ENCODE measurements at places on chromosomes 2 and 18.

GRCh38 chr2:136117909-136118818 lies at the start of gene CXCR4:
TSS of gene CXCR4 (minus strand) at chr2:136118149. CDS start at chr2:136118060, 89 bp downstream.
- peak; percentile 75 for DNase-seq

DNA sequence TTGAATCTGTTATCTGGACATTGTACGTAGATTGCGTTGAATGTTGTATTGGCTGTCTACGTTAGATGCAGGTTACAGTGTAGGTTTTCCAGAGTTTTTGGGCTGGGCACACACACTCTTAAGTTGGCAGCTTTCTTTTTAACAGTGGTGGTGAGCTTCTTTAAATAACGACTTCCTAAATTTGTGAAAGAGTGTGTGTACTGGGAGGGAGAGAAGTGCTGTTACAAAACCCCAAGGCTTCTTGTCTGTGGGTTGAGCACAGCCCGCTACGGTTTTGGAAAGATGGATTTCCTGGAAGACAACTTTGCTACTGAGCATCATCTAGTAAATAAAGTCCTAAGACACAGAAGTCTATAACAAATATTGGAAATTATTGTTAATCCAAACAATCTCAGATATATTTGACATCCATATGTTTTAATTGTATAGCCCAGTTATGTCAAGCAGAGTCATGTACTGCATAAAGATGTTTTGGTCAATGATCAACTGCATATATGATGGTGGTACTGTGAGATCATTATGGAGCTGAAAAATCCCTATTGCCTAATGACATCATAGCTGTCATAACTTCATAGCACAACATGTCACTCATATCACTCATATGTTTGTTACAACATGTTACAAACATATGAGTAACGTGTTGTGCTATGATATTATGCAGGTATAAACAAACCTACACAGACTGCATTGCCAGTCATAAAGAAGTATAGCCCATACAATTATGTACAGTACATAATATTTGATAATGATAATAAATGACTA lies 7.9 kb upstream of the THUMPD2 start:
- DNase-seq, result no peak

DNA sequence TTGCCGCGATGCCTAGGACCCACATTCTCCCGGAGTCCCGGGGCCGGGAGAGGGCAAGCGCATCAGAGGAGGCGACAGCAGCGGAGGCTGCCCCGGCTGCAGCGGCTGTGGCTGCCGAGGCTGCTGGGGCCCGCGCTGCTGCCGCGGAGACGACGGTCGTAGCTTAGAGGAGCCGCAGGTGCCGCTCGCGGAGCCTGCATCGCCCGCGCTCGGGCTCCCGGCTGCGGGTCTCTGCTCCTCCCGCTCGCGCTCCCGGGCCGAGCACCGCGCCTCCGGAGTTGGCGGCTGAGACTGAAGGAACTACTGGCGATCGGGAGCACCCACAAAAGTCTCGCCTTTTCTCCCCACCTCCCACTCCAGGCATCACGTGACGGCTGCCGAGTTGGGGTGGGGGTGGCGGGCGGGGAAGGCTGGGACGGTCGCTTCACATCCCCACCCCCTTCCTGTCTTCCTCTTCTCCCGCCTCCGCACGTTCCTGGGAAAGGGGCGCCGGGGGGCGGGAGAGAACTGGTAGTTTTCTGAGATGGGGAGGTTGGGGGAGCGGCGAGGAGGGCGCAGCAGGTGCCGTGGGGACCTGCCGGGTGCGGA lies at the start of gene LYPD1:
TSS of gene LYPD1 (minus strand) at position 298 of the 588 bp plus-strand sequence. CDS start at position 25, 273 bp downstream.
- DNase-seq, result peak; percentile 30

DNA sequence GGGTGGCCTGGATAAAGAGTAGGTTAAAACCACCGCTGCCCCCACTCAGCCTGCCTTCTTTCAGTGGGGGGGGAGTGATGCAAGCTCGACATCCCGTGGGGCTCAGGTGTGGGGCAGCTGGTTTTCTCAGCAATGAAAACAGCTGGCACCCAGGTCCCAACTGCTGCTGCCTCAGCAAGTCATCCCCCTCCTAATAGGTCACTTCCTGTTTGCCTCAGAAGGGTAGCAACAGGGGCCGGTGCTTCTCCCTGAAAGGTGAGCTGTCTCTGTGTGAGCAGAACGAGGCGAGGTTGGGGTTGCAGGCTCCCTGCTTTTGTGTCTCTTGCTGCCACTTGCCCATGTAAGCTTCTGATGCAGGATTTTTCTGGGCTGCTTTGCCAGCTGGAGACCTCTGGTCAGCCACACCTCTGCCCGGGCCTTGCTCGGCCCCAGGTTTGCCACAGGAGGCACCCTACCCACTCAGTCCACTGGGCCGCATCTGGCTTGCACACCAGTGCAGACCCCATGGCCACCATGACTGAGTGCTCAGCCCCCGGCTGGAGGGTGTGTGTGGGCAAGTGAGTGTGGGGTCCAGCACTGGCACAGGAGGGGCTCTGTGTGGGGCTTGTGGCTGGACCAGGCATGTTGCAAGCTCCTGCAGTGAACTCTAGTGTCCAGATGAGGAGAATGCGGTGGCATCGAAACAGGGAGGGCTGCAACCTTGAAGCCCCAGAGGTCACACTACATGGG lies 11.5 kb upstream of the ASB1 start:
- no peak for DNase-seq

DNA sequence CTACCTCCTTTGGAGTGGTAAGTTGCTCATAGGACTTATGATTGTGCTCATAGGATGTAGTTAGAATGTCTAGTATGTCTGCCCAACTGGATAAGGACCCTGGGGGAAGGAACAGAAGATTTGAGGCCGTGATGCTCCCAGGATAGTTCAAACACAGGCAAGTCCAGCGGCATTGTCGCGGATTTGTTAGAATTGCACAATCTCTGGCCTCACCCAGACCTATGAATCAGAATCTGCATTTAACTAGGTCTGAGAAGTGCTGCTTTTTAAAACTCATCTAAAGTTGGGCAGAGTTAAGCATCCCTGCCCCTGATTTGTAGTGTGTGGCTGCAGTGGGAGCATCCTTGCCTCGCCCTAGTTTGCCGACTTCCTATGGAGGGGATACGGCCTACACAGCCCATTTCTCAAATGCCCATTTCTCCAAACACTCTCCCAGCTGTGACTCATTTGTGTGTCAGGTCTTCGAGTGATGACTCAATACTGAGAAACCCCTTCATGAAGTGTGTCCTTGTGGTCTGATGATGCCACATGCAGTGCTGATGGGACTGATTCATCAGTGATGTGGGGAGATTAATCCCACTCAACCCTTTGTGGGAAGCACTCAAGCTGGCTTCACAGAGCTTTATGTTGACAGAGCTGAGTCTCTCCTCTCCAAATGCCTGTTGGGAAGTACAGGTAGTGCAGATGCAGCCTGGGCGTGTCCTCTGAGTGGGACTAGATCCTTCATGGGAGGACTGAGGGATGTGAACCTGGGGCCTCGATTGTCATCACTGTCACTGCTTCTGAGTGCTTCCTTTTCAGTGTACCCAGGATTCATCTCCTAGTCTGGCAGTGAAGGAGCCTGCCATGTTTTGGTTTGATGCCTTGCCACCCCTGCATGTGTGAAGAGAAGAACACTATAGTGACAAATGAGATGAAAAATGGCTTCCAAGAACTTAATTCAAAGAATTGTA lies 18.7 kb downstream of the SMIM21 start:
- no peak for DNase-seq

DNA sequence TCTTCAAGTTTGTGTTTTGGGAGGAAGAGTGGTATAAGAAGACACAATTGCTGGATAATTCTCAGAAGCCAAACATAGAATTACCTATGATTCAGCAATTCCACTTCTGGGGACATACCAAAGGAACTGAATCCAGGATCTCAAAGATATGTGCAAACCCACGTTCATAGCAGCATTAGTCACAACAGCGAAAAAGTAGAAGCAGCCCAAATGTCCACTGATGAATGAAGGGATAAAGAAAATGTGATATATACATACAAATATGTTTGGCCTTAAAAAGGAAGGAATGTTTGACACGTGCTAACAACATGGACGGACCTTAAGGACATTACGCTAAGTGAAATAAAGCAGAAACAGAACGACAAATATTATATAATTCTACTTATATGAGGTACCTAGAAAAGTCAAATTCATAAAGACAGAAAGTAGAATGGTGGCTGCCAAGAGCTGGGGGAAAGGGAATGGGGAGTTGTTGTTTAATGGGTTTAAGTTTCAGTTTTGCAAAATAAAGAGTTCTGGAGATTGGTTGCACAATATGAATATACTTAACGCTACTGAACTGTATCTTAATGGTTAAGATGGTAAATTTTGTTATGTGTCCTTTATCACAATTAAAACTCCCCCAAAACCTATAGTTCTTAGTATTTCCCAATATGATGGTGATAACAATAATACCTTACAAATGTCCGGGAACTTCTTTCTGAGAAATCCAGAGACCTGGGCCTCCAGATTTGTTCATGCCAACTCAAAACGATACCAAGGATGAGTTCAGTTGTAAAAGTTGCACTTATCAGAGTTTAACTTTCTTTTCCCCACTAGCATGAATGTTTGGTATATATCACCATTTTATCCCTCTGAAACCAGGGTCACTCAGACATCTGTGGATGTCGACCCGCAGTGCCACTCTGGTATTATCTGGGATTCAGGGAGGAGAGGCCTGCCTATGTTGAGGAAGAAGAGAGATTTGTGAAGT lies 33.7 kb upstream of the WIPF1 start:
- no peak for DNase-seq

DNA sequence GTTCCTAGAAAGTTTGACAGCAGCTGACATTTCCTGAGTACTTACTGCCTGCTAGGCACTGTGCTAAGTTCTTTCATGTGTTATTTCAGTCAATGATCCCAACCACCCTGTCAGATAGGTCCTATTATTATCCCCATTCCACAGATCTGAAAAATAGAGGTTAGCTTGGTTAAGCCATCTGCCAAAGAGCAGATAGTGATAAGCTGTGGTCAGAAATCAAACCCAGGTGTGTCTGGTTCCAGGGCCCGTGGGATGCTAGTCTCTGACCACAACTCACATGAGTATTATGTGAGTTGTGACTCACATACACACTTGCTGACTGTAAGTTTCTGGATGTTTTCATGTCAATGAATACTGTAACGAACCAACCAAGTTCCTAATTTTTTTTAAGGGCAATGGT lies 132.0 kb upstream of the APCDD1 start:
- DNase-seq, result no peak

- no peak for DNase-seq
These were observed 463.2 kb downstream of the THSD7B start for GRCh38 chr2:137228566-137228965.

DNA sequence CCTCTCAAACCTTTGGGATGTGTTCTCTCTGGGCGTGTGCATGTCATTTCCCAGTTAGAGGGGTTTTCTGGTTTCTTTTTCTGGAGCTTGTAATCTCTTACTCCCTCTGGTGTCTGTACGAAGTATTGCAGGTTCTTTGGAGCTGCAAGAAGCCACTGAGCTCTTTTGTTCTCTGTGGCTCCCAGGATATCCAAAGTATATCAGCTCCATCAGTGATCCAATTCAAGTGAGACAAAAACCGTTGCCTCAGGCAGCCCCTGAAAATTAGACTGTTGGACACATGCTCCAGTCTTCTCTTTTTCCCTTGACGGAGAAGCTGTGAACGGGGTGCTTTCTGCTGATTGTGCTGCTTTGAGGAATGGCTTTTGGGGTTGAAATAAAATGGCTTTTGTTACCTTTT lies 59.0 kb upstream of the LDLRAD4 start:
- peak; percentile 74 for DNase-seq

GRCh38 chr18:8757396-8757997 lies 52.1 kb downstream of the MTCL1 start:
- DNase-seq, result no peak

DNA sequence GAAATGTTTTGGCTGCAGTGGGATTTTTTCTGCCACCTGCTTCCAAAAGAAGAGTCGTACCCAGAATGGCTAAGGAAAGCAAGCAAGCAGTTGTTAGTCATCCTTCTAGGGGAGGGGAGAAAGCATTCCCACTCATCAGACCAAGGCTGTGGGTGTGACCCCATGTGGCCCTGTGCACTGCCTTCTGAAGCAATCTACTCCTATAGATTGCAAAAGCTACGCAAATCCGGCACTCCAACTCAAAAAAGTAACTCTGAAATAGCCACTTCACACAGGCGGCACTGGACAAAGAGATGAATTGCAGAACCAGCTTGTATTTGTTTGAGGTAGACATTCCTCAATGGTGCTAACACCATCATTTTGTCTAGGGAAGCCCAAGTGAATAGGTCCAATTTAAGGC lies 44.3 kb downstream of the ST3GAL5 start:
- DNase-seq, result no peak

DNA sequence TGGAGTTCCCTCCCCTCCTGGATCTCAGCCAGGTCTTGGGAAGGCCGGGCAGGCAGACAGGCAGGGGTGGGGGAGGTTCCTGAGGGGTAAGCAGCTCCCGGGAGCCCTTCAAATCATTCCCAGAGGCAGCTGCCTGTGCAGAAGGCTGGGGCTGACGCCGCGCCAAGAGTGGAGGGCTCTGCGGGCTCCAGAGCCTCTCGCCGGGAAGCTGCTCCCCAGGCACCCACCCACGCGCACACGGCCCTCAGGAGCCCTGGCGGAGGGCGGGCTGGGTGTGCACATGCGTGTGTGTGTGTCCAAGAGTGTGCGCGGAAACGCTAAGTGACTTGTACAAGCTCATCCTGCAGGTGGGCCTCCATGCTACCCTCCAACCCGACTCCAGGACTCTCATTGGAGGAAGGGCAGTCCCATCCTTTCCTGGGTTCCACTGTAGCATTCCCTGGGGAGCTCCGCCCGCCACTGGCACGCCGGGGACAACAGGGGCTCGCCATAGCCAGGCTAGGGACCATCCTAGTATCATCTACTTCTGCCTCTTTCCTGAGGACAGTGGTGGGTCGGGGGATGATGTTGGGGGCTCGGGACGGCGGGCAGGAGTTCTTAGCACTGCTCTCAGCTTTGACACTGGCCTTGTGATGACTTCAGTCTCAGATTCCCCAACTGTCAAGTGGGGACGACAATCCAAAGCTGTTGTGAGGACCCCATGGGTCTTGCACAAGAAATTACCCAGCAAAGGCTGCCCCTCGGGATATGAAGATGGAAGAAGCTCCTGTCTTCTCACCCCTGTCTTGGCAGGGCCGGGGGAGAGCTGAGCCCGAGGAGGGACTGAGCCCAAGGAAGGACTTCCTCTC lies 50.3 kb downstream of the INHBB start:
- DNase-seq, result no peak

DNA sequence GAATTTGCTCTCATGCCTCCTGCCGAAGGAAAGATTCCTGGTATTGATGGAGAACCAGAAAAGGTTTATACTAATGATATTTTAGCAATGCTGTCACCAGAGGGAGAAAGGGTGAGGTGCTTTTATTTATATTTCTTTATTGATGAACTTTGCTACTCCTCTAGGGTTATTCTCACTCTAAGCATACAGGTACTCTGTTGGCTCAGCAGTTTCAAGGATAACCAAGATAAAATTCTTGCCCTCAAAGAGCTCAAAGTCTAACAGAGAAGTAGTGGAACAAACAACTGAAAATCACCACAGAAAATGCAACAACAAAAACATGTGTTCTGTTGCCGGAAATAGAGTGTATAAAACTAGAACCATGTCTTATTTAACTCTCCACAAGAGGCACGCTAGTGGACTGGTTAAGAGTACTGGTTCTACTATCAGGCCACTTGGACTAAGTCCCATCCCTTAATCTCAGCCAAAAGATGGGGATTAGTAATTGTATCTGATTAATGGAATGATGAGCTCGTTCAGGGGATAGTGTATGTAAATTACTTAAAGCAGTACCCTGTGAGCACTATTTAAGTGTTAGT lies 103.6 kb downstream of the DNAH6 start:
- no peak for DNase-seq
